Activated CD8-positive, alpha-beta T cell treated with anti-CD3 and anti-CD28 coated beads for 36 hours (primary cell): ENCODE measurements at places on chromosomes 12 and 14. TPM values are rescaled to one million over a fixed set of nuclear protein-coding genes. Genes with fewer than 3 reads are reported as not detected.

GRCh38 chr14:88986146-88986841 is 161.8 kb downstream of the TTC8 start:
- no peaks in the 10 kb centered on the region for H3K4me1 ChIP-seq
- H3K4me3 ChIP-seq: no peak overlapping the region
- peaks cover 4% of the 10 kb centered on the region for H3K27me3 ChIP-seq
- H3K36me3 ChIP-seq: no peaks in the 10 kb centered on the region
- DNase-seq: no peak

DNA sequence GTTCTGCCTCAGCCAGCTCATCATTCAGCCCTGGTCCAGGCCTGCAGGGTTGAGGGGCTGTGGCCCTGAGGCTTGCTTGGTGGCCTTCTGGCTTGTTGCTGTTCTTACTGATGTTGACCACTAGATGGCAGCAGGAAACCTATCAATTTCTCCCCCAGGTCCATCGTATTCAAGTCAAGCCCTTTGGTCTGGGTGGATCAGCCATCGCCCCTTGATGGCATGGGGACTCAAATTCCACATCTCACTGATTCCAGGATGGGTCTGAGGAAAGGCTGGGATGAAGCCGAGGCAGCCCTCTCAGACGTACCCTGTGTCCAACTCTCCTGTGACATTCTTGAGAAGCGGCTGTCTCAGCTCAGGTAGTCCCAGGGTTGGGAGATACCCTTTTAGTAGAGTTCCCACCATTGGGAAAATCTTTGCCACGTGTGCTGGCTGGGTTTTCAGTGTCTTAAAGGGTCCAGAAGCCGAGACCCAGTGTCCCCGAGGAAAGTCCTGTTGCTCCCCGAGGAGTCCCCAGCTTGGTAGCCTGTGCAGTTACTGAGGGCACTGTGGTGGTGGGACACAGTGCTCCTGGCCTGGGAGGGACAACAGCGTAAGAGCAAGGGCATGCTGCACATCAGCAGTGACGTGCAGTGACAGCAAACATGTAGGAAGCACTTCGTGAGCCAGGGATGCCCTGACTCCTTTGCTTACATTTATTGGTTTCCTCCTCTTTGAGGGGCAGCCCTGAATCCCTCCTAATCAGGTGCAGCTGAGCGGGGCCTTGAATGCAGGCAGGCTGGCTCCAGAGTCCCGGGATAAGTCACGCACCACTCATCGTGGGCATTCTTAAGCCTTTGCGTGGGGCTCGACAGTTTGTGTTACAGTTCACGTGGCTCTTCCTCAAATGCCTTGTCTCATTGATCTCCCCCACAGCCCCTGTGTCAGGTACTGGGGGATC is 58.6 kb downstream of the TSPAN9 start:
- no peak overlapping the region for H3K27ac ChIP-seq
- peaks cover 22% of the 10 kb centered on the region for H3K27me3 ChIP-seq
- H3K4me1 ChIP-seq: no peaks in the 10 kb centered on the region
- no peak overlapping the region for H3K4me3 ChIP-seq
- no peaks in the 10 kb centered on the region for H3K36me3 ChIP-seq

DNA sequence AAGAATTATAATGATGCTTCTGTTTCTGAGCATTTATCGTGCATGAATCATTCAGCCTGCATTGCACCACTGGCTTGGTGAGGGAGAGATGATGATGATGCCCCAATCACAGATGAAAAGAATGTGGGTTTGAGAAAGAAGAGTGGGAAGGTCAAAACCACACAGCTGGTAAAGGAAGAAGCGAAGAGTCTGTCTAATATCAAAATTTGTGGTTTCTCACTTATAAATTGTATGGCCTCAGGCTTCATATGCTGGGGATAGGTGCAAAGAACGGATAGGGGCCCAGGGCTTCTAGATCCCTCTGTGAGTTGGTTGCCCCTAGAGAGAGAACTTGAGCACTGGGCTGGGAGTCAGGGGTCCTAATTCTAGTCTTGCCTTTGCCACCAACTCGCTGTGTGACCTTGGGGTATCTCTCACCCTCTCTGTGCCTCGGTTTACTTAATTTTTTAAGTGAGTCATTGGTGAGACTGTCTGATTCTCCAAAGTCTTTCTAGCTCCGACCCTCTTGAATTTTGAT is 2.2 kb downstream of the OASL start:
- peak; percentile 77 for DNase-seq
- peak overlapping the region; percentile 94 for H3K27ac ChIP-seq
- peak overlapping the region; percentile 80 for H3K4me3 ChIP-seq

- DNase-seq: no peak
- peaks cover 4% of the 10 kb centered on the region for H3K27me3 ChIP-seq
- H3K4me1 ChIP-seq: peaks cover 4% of the 10 kb centered on the region
These were observed 17.4 kb downstream of the CLEC4C start for GRCh38 chr12:7729746-7730145.

GRCh38 chr12:21940549-21941505 is at the start of gene ABCC9:
ABCC9 (minus strand) TSS chr12:21941426; CDS start chr12:21936674, 4,752 bp downstream.
- H3K27me3 ChIP-seq: peaks cover 51% of the 10 kb centered on the region
- no peak within 1 kb of the TSS for H3K27ac ChIP-seq
- no peaks in the 10 kb centered on the region for H3K36me3 ChIP-seq
- DNase-seq: peak; percentile 27
- H3K4me3 ChIP-seq: peak within 1 kb of the TSS; percentile 40

- H3K4me3 ChIP-seq: no peak overlapping the region
- no peaks in the 10 kb centered on the region for H3K36me3 ChIP-seq
- H3K27ac ChIP-seq: no peak overlapping the region
- H3K4me1 ChIP-seq: no peaks in the 10 kb centered on the region
- DNase-seq: no peak
- peaks cover 11% of the 10 kb centered on the region for H3K27me3 ChIP-seq
These were observed 63.4 kb upstream of the DIO3 start for GRCh38 chr14:101497684-101498525.

DNA sequence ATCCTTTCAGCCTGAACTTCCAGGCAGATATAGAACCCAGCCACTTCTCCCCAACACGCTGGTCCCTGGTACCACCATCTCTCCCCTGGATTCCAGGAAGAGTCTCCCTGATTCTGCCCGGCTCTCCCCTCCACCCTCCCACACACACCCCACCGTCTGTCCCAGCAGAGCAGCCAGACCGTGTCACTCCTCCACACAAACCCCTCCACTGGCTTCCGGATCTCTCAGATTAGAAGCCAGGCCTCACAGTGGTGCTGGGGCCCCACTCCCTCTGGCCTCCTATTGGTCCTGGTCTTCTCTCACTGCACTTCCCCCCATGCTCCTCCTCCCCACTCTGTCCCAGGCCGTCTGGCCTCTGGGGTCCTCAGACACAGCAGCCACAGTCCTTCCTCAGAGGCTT is 52.4 kb upstream of the CDKN3 start:
- no peak overlapping the region for H3K27ac ChIP-seq
- H3K27me3 ChIP-seq: peaks cover 5% of the 10 kb centered on the region
- H3K4me3 ChIP-seq: no peak overlapping the region
- no peak for DNase-seq
- H3K4me1 ChIP-seq: no peaks in the 10 kb centered on the region

DNA sequence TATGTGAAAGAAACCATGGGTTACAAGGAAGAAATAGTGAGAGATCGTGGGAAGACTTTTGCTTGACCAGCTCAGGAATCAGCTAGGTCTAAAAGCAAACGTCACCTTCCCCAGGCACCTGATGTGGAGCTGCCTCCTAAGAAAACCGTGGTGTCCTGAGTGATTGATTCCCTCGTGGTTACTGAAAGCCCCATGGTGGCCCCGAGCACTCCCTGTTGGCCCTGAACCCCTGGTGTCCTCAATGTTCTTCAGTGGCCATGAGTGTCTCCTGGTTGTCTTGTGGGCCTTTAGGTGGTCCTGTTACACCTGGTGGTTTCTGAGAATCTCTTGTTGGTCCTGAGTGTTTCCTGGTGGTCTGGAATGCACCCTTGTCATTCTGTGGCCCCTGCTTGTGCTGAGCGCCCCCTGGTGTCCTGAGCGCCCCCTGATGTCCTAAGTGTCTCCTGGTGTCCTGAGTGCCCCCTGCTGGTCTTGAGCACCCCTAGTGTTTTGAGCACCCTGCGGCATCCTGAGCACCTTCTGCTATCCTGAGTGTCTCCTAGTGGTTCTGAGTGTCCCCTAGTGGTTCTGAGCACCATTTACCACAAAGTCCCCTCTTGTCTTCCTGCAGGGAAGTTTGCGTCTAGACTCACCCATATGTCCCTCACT is 518.7 kb downstream of the TMEM121 start:
- H3K27me3 ChIP-seq: peaks cover 4% of the 10 kb centered on the region
- H3K36me3 ChIP-seq: no peaks in the 10 kb centered on the region
- peak; percentile 97 for DNase-seq
- no peak overlapping the region for H3K27ac ChIP-seq
- no peak overlapping the region for H3K4me3 ChIP-seq

DNA sequence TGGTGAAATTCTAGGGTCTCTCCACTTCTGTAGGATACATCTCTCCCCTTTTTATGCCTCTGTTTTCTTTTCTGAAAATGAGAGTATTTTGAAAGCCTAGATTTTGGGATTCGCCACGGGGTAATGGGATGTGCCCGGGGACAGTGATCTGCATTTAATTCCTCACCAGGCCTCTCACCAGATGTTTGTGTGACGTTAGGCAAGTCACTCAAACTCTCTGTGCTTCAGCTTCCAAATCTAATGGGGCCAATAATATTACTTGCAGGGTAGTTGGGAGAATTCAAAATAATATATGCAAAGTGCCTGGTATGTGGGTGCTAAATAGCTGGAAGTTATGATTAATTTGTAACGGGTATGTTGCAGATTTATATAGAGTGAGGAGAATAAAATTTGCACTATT is 78.8 kb downstream of the C12orf75 start:
- H3K27me3 ChIP-seq: no peaks in the 10 kb centered on the region
- no peak overlapping the region for H3K4me3 ChIP-seq
- no peak overlapping the region for H3K27ac ChIP-seq
- no peaks in the 10 kb centered on the region for H3K36me3 ChIP-seq
- H3K4me1 ChIP-seq: peaks cover 15% of the 10 kb centered on the region

DNA sequence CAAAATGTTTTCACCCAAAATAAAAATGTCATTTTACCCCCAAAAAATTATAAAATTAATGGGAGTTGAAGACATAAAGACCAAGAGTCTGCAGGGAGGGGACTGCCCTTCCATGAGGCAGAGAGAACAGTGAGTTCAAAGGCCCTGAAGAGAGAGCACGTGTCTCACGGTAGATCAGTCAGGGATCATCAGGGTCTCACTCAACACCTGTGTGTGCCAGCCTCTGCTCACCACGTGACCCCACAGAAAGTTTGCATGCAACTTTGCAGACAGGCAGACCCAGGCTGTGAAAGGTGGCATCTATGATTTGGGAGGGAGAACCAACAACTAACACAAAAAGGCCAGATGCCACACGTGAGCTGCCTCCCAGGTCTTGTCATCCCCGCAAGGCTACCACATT is 33.1 kb downstream of the CLMN start:
- H3K4me3 ChIP-seq: no peak overlapping the region
- peaks cover 5% of the 10 kb centered on the region for H3K27me3 ChIP-seq
- DNase-seq: no peak
- H3K36me3 ChIP-seq: no peaks in the 10 kb centered on the region
- H3K4me1 ChIP-seq: no peaks in the 10 kb centered on the region
- H3K27ac ChIP-seq: no peak overlapping the region

DNA sequence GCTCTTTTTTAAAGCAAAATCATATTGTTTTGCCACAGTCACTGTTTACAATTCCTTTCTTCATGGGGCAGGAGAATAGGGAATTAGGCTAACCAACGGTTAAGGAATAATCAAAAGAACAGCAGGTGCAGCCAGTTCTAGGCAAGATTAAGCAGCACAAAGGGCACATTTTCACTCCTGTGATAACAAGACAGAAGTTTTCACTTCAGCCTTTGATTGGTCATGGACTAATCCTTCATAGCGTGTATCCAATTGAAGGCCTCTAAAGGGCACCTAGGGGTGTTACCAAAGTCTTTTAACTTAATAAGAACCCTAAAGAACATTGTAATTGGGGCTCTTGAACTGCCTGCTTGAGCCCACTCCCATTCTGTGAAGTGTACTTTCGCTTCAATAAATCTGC is 206.9 kb upstream of the AMIGO2 start:
- H3K4me3 ChIP-seq: no peak overlapping the region
- DNase-seq: no peak
- peaks cover 21% of the 10 kb centered on the region for H3K4me1 ChIP-seq
- no peaks in the 10 kb centered on the region for H3K27me3 ChIP-seq

DNA sequence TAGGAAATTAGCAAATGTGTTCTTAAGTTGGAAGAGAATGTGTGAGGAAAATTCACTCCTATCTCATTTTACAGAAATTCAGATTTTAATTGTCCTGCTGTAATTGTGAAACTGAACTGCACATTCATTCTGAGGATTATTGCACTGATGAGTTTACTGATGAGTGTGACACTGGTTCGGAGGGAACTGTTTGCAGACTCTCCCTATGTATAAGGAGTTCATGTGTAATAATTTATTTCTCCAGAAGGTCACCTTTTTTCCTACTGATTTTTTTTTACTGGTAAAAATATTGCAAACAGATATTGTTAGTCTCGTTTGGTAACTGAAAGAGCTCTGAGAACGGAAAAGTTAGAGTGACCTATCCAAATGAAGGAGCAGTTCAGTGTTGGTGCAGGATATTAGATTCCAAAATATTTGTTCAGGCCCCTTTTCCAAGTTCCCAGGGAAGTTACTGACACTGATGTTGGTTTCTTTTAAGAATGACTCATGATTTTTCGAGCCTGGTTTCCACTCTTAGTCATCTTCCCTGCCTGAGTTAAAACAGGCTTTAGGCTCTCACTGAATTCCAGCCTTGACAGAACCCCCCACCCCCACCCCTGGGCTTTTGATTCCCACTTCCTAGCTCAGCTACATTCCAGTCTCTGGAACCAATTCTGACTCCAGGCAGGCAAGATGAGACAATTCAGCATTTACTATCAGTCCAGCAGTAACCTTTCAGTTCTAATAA is 18.4 kb downstream of the ANO6 start:
- no peaks in the 10 kb centered on the region for H3K27me3 ChIP-seq
- peaks cover 5% of the 10 kb centered on the region for H3K36me3 ChIP-seq
- DNase-seq: no peak
- peak overlapping the region; percentile 83 for H3K27ac ChIP-seq

- no peak for DNase-seq
- H3K27me3 ChIP-seq: no peaks in the 10 kb centered on the region
- no peaks in the 10 kb centered on the region for H3K36me3 ChIP-seq
- no peak overlapping the region for H3K4me3 ChIP-seq
These were observed 59.5 kb downstream of the LRIG3 start for GRCh38 chr12:58860788-58861240.

DNA sequence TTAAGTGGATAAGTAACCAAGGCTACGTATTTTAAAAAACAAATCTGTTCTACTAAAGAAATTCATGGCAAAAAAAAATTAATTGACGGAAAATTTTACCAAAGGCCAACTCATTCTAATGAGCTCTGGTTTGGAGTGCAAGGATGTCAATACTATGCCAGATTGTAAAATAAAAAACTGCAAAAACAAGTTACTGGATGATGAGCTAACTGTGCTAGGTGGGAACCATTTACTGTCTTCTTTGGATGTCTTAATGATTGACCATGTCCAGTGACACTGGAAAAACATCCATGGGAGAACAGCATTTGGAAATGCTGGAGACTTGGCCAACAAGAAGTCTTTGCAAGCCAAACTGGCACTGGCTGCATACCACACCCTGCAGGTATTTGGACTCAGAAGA is 41.6 kb downstream of the KITLG start:
- no peaks in the 10 kb centered on the region for H3K27me3 ChIP-seq
- no peaks in the 10 kb centered on the region for H3K4me1 ChIP-seq
- no peak overlapping the region for H3K4me3 ChIP-seq
- DNase-seq: no peak

Gene RPL10L
- total RNA-seq: not detected

Gene ALG10
- 20.3 TPM for total RNA-seq

Gene RTL1
- total RNA-seq: not detected

Gene CLEC4C
- not detected for total RNA-seq

Gene PYM1
- total RNA-seq: 22.1 TPM

Gene CD69
- total RNA-seq: 174 TPM

Gene NGB
- total RNA-seq: not detected

Gene GARIN6
- not detected for total RNA-seq

Gene PTPRO
- total RNA-seq: 0.47 TPM

Gene TGM1
- 3.0 TPM for total RNA-seq

Gene BDKRB1
- total RNA-seq: not detected

Gene CACNA1C
- total RNA-seq: 0.02 TPM
